ENCODE measurements at places on chromosomes 12 and 14.

DNA sequence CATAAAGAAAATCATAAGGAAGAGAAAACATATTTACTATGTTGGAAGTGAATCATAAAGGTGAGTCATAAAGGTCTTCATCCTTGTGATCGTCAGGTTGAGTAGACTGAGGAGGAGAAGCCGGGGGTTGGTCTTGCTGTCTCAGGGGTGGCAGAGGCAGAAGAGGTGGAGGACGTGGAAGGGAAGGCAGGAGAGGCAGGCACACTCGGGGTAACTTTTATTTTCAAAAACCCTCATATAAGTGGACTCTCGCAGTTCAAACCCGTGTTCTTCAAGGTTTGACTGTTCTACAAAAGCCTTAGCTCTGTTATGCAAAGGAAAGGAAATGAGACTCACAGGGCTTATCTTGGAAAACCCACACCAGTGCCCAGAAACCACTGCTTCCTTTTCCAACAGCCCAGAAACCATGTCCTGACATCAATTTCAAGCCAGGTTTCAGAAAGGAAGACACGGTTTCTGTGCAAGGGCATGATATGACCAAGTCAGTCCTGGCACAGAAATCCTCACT is 14.0 kb downstream of the SMCO2 start:
- no peak for DNase-seq

GRCh38 chr14:45426685-45427282 is 173.8 kb upstream of the MIS18BP1 start:
- DNase-seq, result peak; percentile 6

- no peak for DNase-seq
Measured at GRCh38 chr14:100201701-100202100, 37.2 kb upstream of the YY1 start.

- DNase-seq, result no peak
Measured at GRCh38 chr14:101875727-101876554, 88.4 kb upstream of the DYNC1H1 start.

DNA sequence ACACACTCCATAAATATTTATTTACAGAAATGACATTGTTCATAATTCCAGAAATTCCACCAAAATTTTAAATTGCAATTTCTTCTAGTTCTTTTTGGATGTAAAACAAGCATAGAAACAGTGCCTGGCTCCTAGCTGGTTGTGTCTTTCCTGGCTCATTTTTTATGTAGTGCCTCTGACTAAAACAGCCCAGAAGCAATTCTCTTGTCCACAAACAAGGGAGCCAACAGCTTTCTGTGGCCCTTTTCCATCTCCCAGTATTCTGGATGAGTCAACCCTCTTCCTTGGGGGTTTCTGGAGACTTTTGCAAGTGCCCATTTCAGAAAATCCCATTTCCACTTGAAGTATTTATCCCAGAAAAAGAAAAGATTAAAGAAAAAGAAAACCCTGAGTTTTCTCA is 141.4 kb downstream of the PHLDA1 start:
- no peak for DNase-seq

DNA sequence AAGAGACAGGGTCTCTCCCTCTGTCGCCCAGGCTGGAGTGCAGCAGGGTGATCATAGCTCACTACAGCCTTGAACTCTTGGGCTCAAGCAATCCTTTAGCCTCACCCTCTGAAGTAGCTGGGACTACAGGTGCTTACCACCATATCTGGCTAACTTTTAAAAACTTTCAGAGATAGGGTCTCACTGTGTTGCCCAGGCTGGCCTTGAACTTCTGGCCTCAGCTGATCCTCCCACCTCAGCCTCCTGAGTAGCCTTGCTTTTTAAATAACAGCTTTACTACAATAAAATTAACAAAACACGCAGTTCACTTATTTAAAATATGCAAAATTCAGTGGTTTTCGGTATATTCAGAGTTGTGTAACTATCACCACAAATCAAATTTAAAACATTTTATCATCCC is 79.0 kb downstream of the RCOR1 start:
- DNase-seq, result no peak

GRCh38 chr12:89215196-89215595 is 137.1 kb downstream of the DUSP6 start:
- DNase-seq, result no peak

GRCh38 chr12:7354529-7354928 is 50.7 kb downstream of the ACSM4 start:
- no peak for DNase-seq

All from NCI-H1930 (cell line).